Activated CD4-positive, CD25-positive, alpha-beta regulatory T cell (primary cell): ENCODE measurements at places on chromosomes 12 and 14.
A peak's percentile ranks its signal among the peaks of the same experiment; 100 is the strongest.

GRCh38 chr12:109467978-109468676 is 9.0 kb downstream of the KCTD10 start:
- no peak for DNase-seq

DNA sequence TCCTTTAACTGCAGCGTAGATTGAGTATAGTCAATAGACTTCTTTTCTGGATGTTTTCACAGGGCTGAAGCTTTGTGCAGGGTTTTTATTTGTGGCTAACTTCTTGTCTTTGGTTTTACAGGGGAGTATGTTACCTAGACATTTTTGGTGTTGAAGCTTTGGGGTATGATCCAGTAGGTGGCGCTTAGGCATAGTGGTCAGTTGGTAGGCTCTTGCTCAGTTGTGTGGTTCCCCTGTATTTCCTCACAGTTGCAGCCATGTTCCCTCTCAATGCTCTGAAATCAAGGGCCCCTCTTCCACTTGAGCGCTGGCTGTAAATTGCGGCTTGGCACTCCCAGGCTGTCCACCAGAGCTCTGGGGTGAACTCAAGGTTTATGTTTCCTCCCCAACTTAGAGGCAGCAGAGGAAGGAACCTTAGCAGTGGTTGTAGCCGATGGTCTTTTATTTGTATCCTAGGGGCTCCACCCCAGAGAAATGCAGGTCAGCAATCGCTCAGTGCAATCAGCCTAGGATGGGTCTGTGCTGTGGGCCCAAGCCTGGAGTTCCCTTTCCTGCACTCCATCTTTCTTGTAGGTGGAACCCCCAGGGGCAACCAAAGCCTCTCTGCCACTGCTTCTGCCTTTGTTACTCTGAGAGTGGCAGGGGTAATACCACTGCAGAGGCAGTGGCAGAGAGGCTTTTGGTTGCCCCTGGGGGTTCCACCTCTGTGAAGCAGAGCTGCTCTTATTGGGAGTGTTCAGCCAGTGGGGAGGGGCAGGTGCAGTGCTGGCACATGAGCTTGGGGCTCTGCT is 55.1 kb downstream of the CMAS start:
- DNase-seq = peak; percentile 6

GRCh38 chr12:75479963-75480461 is 543 bp upstream of the GLIPR1 start:
- DNase-seq = no peak

DNA sequence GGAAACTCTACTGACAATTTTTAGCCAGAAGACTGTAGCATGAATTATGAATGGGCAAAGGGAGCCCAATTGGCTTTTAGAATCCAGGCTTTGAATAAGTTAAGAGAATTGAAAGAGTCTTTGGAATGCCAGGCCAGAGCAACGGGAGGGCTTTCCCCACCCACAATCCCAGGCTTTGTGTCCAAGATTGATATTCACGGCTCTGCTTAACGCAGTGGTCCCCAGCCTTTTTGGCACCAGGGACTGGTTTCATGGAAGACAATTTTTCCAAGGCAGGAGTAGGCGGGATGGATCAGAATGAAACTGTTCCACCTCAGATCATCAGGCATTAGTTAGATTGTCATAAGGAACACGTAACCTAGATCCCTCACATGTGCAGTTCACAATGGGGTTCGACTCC is 79.6 kb downstream of the EPS8 start:
- DNase-seq = no peak

- no peak for DNase-seq
Measured at GRCh38 chr14:55436519-55436918, 3.9 kb downstream of the TBPL2 start.

GRCh38 chr14:56138928-56139327 is 20.7 kb downstream of the PELI2 start:
- DNase-seq = no peak

GRCh38 chr12:101939856-101940265 is 62.5 kb downstream of the DRAM1 start:
- DNase-seq = peak; percentile 4

DNA sequence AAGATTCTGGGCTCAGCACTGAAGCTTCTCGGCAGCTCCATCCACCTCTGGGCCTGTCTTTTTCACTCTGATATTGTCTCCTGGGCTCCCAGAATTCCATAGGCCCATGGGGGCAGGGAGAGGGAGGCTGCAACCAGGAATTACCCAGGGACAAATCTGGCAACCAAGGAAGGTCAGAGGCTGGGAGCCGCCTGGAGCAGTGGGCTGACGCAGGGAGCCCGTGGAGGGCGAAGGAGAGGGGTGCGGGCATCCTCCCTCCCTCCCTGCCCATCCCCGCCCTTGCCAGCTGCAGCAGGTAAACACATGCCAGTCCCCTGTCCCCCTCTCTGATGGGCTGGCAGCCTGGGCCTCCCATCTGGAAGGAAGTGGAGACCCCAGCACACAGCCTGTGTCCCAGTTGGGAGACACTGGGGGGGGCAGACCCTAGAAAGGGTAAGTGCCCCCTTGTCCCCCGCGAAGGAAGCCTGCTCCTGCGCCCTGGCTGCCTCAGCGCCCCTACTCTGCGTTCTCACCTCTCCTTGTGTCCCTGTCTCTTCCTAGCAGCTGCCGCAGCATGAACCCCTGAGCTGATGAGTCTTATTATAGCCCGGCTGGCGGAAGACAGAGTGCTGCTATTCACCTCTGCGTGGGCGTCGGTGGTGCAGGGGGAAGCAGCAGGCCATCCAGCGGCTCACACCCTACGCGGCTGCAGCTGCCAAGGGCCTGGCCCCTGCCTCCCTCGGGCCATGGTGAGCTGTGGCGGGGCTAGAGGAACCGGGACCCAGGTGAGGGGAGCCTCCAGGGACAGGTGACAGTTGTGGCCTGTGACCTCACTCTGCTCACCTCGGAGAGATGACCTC is 6.7 kb downstream of the LRTM2 start:
- no peak for DNase-seq

DNA sequence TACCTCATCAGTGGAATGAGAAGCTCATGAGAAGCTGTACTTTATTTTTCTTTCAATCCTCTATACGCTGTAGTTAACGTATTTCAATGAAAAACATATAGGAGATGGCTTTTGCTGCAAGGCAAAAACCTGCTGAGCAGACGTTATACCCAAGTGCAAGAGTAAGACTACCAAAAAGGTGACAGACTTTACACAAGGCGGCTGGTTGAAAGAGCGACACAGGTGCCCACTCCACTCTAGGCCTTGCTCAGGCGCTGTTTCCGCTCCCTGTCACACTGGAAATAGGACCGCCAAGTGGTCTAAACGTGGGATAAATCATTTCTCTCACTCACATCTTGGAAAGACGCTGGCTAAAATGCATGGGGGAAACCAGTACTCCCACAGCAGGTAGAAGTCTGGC is 54.5 kb downstream of the PPP2R5C start:
- DNase-seq = no peak
